Tibial nerve (tissue), 4 donors: ENCODE measurements at places on chromosomes 13 and 19.

- no peak overlapping the region for H3K27ac ChIP-seq
- H3K4me3 ChIP-seq, result no peak overlapping the region
- no peak for DNase-seq
- no peaks in the 10 kb centered on the region for H3K27me3 ChIP-seq
Measured at GRCh38 chr19:5693195-5694166, 3.4 kb downstream of the RPL36 start.

- H3K36me3 ChIP-seq, result no peaks in the 10 kb centered on the region
- H3K27ac ChIP-seq, result peak overlapping the region; percentile 12
- H3K4me1 ChIP-seq, result no peaks in the 10 kb centered on the region
- H3K27me3 ChIP-seq, result peaks cover 72% of the 10 kb centered on the region
- no peak overlapping the region for H3K4me3 ChIP-seq
Measured at GRCh38 chr19:3481241-3482090, 1.1 kb upstream of the SMIM24 start.

DNA sequence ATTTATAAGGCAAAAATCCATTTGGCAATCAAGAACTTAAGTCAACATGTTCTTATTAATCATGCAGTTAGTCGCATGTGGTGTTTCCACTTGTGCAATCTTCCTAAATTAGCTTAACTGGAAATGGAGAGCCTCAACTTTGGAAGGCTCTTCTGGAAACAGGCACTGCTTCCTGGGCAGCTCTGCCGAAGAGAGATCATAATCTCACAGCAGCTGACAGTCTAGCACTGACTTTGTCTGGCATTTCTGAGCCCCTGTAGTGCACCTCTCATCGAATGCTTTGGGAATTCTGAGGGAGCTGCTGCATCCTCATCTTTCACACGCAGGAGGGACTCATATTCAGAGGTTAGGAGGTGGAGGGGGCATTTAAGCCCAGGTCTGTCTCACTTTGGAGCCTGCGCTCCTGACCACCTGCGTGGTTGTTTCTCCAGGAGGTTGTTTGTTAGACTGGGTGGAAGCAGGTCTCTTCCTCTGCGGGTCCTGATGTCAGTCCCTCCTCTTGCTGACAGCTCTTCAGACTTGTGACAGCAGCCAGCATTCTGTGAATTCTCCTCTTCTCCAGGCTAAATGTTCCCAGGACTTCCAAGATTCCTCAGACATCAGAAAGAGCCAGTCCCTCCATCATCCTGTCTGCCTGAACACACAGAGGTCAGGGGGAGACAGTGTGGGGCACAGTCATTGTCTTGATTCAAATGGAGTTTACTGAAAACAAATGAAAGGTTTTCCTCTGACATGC lies 100.4 kb upstream of the GJB6 start:
- H3K27me3 ChIP-seq, result no peaks in the 10 kb centered on the region
- no peaks in the 10 kb centered on the region for H3K36me3 ChIP-seq
- H3K4me3 ChIP-seq, result no peak overlapping the region
- H3K4me1 ChIP-seq, result no peaks in the 10 kb centered on the region
- no peak overlapping the region for H3K27ac ChIP-seq
- DNase-seq, result peak; percentile 27

DNA sequence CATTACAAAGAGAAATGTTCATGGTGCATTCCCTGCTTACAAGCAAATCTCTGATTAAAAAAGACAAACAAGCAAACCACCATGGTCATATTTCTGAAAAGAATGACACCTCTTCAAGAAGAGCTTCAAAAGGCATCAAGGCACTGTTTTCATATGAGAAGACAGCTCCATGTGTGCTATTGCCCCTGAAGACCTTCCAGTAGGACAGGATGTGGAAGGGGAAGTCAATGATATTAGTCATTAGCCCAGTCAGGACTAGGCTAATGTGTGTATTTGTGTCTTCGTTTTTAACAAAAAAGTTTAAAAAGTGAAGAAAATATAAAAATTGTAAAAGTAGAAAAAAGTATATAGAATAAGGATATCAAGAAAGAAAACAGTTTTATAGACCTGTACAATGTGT lies 534.7 kb upstream of the ARGLU1 start:
- no peak overlapping the region for H3K4me3 ChIP-seq
- no peaks in the 10 kb centered on the region for H3K36me3 ChIP-seq
- H3K27me3 ChIP-seq, result no peaks in the 10 kb centered on the region
- DNase-seq, result no peak
- H3K27ac ChIP-seq, result no peak overlapping the region

GRCh38 chr19:32910874-32911273 lies 41.3 kb upstream of the SLC7A9 start:
- H3K4me1 ChIP-seq, result no peaks in the 10 kb centered on the region
- no peak overlapping the region for H3K27ac ChIP-seq
- no peaks in the 10 kb centered on the region for H3K27me3 ChIP-seq
- no peak for DNase-seq
- no peak overlapping the region for H3K4me3 ChIP-seq

DNA sequence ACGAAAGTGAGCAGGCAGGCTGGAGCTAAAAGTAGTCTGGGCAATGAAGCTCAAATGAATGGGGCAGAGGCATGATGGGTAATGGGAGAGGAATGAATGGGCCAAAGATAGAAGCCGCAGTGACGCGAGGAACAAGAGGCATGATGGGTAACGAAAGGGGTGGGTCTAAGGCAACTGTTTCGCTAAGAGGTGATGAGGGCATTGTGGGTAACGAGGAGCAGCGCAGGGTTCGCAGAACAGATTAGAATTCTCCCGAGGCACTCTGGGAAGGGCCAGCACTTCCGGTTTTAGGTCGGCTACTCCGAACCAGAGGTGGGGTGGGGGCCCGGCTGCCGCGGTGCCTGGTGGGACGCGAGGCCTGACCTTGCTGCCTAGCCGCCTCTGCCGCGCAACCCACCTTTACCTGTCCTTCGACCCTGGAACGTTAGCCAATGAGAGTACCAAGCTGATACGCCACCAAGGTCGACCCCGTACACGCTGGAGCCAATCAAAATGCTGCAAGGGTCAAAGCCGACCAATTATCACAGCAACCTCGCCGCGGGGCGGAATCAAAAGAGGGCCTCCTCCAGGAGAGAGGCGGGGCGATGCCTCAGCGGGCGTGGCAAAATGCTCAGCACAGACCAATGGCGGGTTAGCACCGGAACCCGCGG lies 563 bp upstream of the TOMM40 start:
- H3K27ac ChIP-seq, result peak overlapping the region; percentile 83
- no peaks in the 10 kb centered on the region for H3K36me3 ChIP-seq
- H3K4me3 ChIP-seq, result peak overlapping the region; percentile 36
- no peaks in the 10 kb centered on the region for H3K27me3 ChIP-seq

- peaks cover 94% of the 10 kb centered on the region for H3K36me3 ChIP-seq
- H3K27ac ChIP-seq, result no peak overlapping the region
- no peak for DNase-seq
- H3K4me1 ChIP-seq, result no peaks in the 10 kb centered on the region
- H3K27me3 ChIP-seq, result no peaks in the 10 kb centered on the region
- no peak overlapping the region for H3K4me3 ChIP-seq
Measured at GRCh38 chr19:33497131-33497777, 24.3 kb downstream of the PEPD start.

DNA sequence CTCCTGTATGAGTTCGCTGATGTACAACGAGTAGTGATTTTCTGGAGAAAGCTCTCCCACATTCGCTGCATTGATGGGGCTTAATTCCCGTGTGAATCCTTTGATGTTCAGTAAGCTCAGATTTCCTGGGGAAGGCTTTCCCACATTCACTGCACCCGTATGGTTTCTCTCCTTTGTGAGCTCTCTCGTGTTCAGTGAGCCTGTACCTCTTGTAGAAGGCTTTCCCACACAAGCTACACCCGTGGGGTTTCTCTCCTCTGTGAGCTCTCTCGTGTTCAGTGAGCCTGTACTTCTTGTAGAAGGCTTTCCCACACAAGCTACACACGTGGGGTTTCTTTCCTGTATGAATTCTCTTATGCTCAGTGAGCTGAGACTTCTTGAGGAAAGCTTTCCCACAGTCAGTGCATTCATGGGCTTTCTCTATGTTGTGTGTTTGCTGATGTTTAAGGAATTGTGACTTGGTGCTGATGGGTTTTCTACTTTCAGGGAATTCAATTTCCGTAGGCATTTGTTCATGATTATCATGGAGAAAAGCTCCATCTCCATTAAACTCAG lies 3.5 kb upstream of the ZNF577 start:
- H3K36me3 ChIP-seq, result peaks cover 80% of the 10 kb centered on the region
- H3K4me1 ChIP-seq, result no peaks in the 10 kb centered on the region
- no peak for DNase-seq

- no peaks in the 10 kb centered on the region for H3K27me3 ChIP-seq
- no peak for DNase-seq
- no peak overlapping the region for H3K27ac ChIP-seq
- no peak overlapping the region for H3K4me3 ChIP-seq
- peaks cover 7% of the 10 kb centered on the region for H3K4me1 ChIP-seq
Measured at GRCh38 chr13:31965361-31966066, 66.1 kb upstream of the FRY start.

DNA sequence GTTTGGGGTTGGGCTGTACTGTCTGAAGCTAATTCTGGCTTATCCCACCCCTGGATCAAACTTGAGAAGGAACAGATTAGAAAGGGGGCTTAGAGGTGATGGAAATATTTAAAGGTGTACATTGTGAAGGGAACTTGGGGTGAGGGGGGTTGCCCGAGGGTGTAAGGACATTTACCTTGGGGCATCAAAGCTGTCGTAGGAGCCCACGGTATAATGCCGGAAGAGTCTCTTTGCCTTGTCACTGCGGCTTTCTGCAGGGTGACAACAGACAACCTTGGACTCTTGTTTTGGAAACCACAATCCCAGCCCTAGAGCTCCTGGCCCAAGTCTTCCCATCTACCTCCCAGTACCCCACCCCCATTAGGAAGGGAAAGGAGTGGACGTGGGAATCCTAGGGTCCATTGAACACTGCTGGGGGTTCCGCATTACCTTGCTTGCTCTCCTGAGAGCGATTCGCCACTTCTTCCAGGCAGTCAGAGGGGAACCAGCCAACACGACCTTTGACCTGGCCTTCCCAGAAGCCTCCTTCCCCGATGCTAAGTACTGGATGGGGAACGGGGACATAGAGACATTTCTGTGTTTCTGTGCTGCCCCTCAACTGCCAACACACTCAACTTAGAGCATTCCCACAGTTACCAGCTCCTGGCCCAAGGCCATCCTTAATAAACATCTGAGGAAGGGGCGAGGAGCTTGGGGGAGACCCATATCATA lies 22.0 kb downstream of the SHANK1 start:
- peaks cover 4% of the 10 kb centered on the region for H3K4me1 ChIP-seq
- H3K27me3 ChIP-seq, result peaks cover 47% of the 10 kb centered on the region
- no peak overlapping the region for H3K4me3 ChIP-seq
- no peaks in the 10 kb centered on the region for H3K36me3 ChIP-seq
- no peak overlapping the region for H3K27ac ChIP-seq

GRCh38 chr13:42360046-42360574 lies 88.2 kb downstream of the AKAP11 start:
- H3K27me3 ChIP-seq, result no peaks in the 10 kb centered on the region
- H3K36me3 ChIP-seq, result no peaks in the 10 kb centered on the region
- H3K4me1 ChIP-seq, result no peaks in the 10 kb centered on the region
- no peak for DNase-seq
